ENCODE measurements at places on chromosomes 1 and 21.

DNA sequence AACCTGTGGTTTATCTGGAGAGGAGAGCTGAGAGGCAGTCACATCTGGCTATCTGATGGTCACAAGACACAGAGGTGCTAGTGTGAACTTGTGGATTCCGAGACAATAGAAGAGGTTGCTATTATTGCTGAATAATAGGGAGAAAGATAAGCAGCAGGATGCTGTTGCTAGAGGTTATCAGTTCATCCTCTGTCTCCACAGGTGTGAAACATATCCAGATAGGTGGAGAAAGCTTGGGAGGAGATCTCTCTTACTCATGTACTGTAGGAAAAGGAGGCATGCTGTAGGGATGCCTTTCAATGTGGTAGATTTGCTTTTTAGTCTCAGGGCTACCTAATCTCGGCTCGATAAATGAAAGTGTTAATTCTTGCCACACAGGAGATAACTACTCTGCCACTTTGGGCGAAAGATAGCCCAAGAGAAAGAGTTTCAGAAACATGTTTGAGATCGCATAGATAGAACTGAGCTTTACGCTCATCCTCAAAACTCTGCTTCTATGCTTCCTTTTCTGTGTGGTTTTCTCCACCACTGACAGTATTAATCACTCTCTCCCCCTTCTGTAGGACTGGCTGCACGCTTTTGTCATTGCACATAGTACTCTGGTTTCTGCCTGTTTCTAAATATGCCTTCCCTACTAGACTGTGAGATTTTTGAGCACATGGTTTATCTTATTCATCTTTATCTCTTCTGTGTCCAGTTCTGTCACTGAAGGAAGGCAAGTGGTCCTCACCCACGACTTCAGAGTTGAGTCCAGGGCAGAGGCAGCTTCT is 36.7 kb upstream of the PLXNA2 start:
- DNase-seq = no peak

- no peak for DNase-seq
Measured at GRCh38 chr1:246518456-246519205, 11.6 kb upstream of the SMYD3 start.

- DNase-seq = peak; percentile 29
Measured at GRCh38 chr21:41283211-41283818, 33.3 kb upstream of the FAM3B start.

- DNase-seq = no peak
Measured at GRCh38 chr1:74753104-74753503, 20.2 kb downstream of the TYW3 start.

- DNase-seq = no peak
Measured at GRCh38 chr1:66575739-66576138, 41.8 kb downstream of the SGIP1 start.
